ENCODE measurements at places on chromosomes 6 and 20.

DNA sequence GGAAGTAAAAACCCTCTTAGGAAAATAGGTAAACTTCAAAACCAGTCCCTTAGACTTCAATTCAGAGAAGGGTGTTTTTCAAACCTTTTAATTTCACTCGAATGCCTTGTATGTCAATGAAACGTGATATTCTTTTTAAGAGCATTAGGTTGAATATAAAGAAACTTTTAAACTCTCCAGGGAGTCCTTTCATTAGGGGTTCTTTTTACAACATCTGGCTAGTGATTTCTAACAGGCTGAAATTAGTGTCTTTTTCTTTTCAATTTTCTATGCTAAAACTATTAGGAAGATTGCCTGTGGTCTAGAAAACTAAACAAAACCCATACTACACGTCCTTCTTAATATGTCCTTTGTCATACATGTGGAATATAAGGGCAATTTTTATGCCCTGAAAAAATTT is 569.7 kb upstream of the CITED2 start:
- no peak for DNase-seq

- DNase-seq = no peak
Measured at GRCh38 chr6:27419363-27419762, 30.8 kb downstream of the ZNF391 start.

DNA sequence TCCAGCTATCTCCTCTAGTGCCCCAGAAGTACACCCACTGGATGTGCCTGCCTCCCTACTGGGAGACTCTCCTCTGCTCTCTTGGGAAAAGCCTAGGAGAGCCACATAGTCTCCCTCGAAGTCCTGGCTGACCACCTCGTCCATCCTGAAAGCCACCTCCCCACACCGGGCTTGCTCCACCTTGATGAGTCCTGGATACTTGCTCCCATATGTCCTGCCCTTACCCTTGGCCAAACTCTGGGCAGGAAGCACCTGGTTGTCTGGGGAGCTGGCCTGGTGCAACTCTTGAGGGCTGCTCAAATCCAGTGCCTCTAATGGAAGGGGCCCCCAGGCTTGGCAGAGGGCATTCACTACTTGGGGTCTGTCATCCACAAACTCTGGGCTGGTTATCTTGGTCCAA is 19.3 kb downstream of the KIAA1755 start:
- no peak for DNase-seq

- DNase-seq = no peak
Measured at GRCh38 chr6:38514399-38514798, 125.3 kb downstream of the BTBD9 start.

GRCh38 chr20:4545526-4545925 is 176.2 kb upstream of the PRND start:
- DNase-seq = no peak

- DNase-seq = peak; percentile 35
Measured at GRCh38 chr6:143754204-143754603, 76.4 kb downstream of the PHACTR2 start.

DNA sequence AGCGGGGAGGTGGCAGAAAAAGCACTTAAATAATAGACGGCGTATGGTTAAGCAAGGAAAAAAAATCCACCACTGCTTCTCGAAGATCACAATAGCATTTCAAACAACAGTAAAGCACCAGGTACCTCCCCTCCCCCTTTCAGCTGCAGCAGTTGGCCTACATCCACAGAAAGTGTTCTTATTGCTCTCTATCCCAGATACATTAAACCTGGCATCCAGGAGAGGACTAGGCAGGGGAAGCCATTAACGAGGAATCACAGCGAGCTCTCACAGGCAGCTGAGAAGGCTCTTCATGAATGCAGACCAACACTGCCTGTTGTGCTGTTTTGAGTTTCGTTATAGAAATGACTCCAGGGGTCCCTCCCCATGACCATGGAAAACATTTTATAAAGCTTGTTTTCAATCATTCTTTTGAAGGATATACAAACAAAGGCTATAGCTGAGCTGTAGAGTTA is 11.8 kb downstream of the FYN start:
- DNase-seq = no peak

DNA sequence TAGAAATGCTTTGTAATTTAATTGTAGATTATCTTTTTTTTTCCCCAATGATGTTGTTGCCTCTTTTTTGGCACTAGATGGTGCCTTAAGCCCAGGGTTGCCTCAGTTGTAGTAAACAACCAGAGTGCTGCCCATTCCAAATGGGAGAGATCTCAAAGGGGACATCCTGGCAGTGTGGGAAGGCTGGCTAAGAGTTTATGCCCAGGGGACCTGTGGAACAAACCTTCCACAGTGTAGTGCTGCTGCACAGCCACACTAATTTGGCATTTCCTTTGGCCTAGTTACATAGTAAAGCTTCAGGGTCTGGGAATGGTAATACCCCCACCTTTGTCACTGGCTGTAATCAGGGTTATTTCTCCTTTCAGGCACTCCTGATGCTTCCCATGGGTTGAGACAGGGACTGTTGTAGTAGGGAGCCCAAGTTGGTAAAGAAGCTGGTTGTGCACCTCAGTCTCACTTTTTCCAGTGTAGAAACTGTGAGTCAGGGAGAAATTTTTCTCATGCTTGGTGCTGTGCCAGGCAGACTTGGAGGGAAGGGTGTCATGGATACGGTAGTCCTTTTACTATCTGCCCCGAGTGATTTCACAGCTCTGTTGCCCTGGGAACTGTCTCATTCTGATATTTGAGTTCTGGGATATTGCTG is 177.8 kb upstream of the ECI2 start:
- no peak for DNase-seq

DNA sequence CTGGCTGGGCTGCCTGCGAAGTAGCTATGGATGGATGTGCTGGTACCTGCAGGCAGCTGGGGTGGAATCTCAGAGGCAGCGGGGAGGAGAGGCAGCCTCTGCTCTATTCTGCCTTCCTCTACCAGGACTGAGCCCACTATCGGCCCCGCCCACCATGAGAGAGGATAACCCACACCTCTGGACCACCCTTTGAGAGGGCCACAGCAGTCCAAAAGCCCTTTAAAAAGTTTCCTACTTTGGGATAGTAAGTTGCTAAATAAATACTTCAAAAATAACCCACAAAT is 36.1 kb downstream of the EZR start:
- DNase-seq = peak; percentile 4

DNA sequence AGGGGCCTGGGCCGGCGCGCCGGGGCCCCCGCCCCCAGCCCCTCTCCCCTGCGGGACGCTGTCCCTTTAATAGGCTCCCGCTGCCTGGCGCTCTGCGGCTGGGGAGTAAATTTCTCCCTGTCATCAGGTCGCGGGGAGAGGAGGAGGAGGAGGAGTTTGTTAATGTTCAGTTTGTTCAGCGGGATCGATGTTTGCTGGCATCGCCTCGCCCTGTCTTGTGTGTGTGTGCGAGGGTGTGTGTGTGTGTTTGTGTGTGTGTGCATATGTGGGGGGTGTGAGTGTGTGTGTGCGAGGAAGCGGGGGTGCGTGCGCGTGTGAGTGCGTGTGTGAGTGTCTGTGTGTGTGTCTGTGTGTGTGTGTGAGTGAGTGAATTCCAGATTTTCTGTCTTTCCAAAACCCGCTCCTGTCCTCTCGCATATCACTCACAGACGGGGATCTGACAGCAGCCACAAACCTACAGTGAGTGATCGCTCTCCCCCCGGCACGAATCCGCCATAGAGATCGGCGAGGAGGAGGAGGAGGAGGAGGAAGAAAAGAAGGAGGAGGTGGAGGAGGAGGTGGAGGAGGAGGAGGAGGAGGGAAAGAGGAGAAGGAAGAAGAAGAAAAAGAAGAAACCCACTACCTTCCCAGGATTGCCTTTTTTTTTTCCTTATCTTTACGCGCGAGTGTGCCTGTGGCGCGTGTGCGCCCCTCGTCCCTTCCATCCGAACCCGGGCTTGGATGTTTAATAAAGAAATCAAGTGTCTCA is at the start of gene TSHZ2:
Gene TSHZ2 (plus strand): TSS at position 169 of the 748 bp plus-strand sequence. CDS start 936 bp downstream, outside the sequence.
- DNase-seq = peak; percentile 81

GRCh38 chr20:51573576-51574243 is 31.2 kb upstream of the NFATC2 start:
- DNase-seq = peak; percentile 67

- no peak for DNase-seq
Measured at GRCh38 chr20:38435555-38435939, 419 bp upstream of the SNHG17 start.

DNA sequence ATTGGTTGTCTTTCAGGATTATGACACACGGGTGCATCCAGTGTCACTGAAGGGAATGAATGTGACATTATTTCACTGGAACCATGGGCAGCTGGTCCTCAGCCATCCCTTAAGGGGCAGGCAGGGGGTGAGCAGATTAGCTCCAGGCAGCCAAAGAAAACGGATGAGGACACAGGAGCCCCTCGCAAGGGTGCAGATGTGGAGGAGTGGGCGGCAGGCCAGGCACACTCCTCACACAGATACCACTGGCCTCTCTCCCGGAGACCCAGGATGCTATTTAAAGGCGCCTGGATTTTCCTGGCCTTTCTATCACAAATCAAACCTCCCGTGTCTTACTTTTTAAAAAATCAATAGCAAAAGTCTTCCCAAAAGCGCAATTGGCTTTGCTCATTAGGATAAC is 210.4 kb downstream of the TAF4 start:
- peak; percentile 33 for DNase-seq

DNA sequence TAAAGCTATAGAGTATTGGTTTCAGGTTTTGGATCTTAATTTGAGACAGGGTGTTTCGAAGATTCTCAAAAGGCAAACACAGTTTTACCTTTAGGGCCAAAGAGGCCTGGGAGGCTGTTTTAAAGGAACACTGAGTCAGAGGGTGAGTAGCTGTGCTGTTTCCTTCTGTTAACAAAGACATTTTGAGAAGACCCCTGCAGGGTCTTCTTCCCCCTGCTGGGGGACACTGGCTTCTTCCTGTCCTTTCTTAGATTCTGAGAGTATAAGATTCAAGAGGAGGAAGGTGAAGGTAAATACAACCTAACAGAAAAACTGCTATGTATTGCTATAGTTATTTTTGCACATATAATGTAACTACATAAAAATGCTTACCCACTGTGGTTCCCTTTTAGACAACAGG is 19.0 kb downstream of the HS3ST5 start:
- no peak for DNase-seq

GRCh38 chr6:154230393-154230792 is 126.2 kb downstream of the IPCEF1 start:
- DNase-seq = no peak

GRCh38 chr20:53828088-53828681 is 234.5 kb upstream of the ZNF217 start:
- DNase-seq = peak; percentile 31

- no peak for DNase-seq
Measured at GRCh38 chr6:27553123-27553904, 80.4 kb upstream of the ZNF184 start.

DNA sequence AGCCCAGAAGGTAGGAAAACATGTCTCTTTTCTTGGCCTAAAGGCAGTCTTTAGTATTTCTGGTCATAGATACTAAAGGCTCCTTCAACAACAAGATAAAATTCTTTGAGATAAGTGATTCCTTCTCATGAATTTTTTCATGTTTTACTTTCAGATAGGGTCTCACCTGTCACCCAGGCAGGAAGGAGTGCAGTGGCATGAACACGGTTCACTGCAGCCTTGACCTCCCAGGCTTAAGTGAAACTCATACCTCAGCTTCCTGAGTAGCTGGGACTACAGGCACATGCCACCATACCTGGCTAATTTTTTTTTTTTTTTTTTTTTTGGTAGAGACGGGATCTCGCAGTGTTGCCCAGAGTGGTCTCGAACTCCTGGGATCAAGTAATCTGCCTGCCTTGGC is 9.1 kb downstream of the PNLDC1 start:
- DNase-seq = no peak

GRCh38 chr6:44063561-44064059 is 63.6 kb downstream of the MRPL14 start:
- DNase-seq = no peak

DNA sequence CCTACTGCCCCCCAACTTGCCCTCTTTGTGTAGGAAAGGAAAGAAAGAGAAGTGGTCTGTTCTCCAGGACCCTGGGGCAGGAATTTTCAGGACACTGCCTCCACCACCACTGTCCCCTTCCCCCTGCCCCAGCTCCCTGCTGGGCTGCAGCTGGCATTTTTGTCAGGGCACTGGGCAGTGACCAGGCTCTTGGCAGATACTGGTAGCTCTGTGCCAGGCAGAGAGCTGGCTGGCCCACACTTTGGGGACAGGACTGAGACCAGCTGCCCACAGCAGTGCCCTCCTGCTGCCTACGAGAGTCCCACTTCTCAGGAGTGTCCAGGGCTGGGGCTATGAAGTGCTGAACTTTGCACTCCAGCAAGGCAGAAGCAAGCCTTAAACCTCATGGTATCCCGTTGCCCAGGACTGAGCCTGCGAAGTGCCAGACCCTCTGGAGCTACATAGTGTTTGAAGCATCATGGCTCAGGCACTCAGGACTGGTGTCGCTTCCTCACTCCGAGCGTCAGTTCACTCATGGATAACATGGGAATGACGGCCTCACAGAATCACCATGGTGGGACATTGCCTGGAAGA is 19.3 kb downstream of the SLC13A3 start:
- DNase-seq = no peak

GRCh38 chr20:48544402-48545339 is 283.1 kb downstream of the PREX1 start:
- peak; percentile 22 for DNase-seq

GRCh38 chr20:21338291-21338690 is 35.2 kb downstream of the XRN2 start:
- no peak for DNase-seq

DNA sequence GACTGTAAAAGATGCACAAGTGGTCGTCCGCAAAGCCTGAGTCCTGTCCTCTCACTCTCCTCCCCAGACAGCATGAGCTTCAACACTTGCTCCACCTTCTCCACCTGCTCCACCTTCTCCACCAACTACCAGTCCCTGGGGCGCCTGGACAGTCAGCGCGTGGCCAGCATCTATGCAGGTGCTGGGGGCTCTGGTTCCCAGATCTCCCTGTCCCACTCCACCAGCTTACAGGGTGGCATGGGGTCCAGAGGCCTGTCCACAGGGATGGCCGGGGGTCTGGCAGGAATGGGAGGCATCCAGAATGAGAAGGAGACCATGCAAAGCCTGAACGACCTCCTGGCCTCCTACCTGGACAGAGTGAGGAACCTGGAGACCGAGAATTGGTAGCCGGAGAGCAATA is 162.2 kb upstream of the NT5E start:
- DNase-seq = no peak

- peak; percentile 82 for DNase-seq
Measured at GRCh38 chr6:32415521-32416019, 8.6 kb upstream of the BTNL2 start.
